Activated naive CD4-positive, alpha-beta T cell treated with anti-CD3 and anti-CD28 coated beads, Interleukin-2, amount 50 U/mL, for 72 hours (primary cell): ENCODE measurements at places on chromosomes 3 and 15.

GRCh38 chr15:23828786-23829185, 141.7 kb upstream of the NDN start:
- no peak for DNase-seq

GRCh38 chr3:57999417-58000115, 8.7 kb upstream of the FLNB start:
- DNase-seq = no peak

GRCh38 chr3:154758109-154758868, 321.8 kb upstream of the MME start:
- no peak for DNase-seq

DNA sequence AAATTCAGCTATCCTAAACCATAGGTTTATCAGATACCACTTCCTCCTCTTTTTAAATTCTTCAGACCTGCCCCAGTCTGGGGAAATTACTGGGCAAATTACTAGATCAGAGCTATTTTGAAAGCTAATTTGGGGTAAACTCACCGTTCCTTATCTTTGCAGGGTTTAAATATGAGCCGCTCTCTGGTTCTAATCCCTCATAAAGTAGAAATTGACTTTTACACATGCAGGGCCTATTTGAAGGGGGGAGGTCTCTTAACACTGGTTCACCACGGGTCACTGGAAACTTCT, 11.0 kb upstream of the MEIS2 start:
- no peak for DNase-seq

DNA sequence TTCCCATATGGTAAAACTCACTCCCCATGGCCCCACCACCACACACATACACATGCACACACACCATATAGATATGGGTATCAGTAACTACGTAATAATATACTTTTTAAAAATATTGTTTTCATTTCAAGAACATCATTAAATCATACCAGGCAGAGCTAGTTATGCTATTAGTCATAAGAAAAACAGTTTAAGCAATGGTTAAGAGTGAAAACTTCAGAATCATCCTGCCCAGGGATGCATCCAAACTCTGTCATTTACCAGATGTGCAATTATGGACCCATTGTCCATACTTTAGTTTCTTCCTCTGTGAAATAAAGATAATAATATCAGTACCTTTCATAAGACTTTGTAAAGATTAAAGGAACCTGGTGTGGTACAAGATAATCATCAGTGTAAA, 608.3 kb downstream of the RBMS3 start:
- no peak for DNase-seq

GRCh38 chr3:118973050-118973449, 61.6 kb downstream of the IGSF11 start:
- no peak for DNase-seq

DNA sequence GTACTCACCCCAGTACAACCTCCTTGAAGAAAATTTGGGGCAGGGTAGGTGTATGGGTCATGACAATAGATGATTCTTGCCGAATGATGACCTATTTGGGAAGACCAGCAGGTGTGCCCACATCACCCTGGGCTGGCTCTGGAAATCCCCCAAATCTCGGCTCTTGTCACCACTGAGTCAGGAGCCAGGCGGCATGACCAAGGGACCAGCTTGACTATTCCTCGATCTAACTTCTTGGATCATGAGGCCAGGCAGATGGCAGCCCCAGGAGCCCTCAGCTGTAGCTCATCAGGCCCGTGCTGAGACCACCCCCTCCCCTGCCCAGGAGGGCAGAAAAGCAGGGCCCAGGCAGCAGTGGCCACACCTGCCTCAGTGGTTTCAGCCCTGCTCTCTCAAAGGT, 9.2 kb upstream of the MUC4 start:
- no peak for DNase-seq

DNA sequence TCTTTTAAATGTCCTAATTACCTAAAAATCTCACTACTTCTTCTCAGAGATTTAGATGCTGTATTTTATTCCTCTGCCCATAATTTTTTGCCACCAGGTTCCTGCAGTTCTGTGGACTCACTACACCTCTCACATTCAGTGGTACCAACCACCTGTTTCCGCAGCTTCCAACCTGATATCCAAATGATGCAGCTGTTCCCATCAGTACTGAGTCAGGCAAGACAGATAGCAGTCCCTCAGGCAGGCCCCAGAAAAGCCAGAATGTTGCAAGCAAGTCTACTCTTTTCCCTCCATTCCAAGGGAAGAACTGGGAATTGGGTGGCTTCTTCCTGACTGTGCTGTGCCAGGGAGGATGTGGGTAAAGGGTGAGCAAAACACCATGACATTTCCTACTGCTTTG, 39.0 kb downstream of the MNS1 start:
- no peak for DNase-seq

DNA sequence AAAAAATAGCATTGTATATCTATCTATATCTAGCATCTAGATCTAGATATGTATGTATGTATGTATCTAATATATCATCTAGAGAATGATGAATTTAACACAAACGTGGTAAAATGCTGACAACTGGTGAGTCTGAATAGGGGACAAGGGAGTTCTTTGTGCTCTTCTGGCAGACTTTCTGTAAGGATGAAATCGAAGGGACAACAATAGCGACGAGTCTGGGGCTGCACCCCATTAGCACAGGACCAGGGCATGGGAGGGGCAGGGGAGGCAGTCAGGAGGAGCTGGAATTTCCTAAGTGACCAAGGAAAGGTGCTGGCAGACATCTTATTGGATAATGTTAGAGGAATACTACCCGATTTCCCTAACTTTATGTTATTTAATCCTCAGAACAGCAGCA, 7.9 kb downstream of the CCR1 start:
- no peak for DNase-seq

GRCh38 chr3:17850448-17850847, 108.0 kb upstream of the TBC1D5 start:
- no peak for DNase-seq

GRCh38 chr3:174051191-174051590, 653.6 kb downstream of the NLGN1 start:
- no peak for DNase-seq
